ENCODE measurements at places on chromosomes 12 and 14.

DNA sequence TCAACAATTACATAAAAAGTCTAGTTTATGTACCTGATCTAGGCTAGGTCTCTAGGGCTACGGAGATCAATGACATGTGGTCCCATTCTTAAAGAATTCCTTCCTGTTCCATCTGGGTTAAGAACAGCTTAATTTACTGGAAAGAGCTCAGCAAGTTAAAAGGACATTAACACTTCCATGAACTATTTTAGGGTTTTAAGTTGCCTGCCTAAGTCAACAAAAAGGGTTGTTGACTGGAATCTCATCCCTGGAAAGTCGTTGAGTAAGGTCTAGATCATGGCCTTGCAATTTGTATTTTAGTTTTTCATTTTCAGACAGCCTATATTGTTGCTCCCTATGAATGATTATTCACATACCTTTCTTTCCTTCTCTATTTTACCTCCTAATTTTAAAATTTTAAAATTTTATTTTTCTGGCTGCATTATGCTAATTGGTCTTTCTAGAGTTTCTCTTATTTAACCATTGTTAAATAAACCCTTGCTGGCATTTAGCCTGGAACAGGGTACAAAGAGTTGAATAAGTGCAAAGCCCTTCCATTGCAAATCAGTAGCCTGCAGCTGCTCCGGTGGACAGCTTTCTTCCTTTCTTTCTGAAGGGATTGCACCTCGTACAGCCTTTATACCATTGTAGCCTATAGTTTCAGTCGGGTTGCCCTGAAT is 66.3 kb downstream of the VRK1 start:
- no peak overlapping the region for H3K4me3 ChIP-seq
- H3K36me3 ChIP-seq = peaks cover 5% of the 10 kb centered on the region
- DNase-seq = no peak
- H3K4me1 ChIP-seq = no peaks in the 10 kb centered on the region
- no peak overlapping the region for H3K27ac ChIP-seq

GRCh38 chr14:60346706-60347105 is 97.7 kb downstream of the PPM1A start:
- no peaks in the 10 kb centered on the region for H3K27me3 ChIP-seq
- H3K27ac ChIP-seq = no peak overlapping the region

- H3K36me3 ChIP-seq = no peaks in the 10 kb centered on the region
- DNase-seq = no peak
- no peaks in the 10 kb centered on the region for H3K27me3 ChIP-seq
- H3K27ac ChIP-seq = no peak overlapping the region
- no peak overlapping the region for H3K4me3 ChIP-seq
These were observed 139.8 kb downstream of the DACT1 start for GRCh38 chr14:58777541-58777979.

DNA sequence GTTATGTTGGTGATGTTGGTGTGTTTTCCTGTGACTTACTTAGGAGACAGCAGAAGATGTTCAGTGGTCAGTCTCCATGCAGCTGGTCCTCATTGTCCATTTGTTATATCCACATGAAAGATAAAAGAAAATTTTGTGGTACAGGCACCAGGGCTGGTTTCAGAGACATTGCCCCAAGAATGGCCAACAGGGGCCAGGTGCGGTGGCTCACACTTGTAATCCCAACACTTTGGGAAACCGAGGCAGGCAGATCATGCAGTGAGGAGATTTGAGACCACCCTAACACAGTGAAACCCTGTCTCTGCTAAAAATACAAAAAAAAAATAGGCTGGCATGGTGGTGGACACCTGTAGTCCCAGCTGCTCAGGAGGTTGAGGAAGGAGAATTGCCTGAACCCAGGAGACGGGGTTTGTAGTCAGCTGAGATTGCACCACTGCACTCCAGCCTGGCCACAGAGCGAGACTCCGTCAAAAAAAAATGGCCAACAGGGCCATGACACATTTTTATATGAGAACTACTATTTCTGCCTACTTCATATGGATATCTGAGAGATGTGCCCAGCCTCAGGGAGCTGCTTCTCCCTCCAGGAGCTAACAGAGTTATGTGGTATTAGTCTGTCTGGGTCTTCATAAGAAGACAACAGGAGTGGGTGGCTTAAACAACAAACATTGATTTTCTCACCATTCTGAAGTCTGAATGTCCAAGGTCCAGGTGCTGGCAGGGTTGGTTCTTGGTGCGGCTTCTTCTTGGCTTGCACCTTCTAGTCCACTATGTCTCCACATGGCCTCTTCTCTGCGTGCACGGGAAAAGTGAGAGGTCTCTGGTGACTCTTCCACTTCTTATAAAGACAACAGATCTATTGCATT is 821.7 kb downstream of the TMEM121 start:
- no peaks in the 10 kb centered on the region for H3K36me3 ChIP-seq
- H3K4me1 ChIP-seq = no peaks in the 10 kb centered on the region
- H3K27me3 ChIP-seq = no peaks in the 10 kb centered on the region
- no peak for DNase-seq
- no peak overlapping the region for H3K4me3 ChIP-seq

GRCh38 chr12:41264281-41264680 is 76.2 kb downstream of the PDZRN4 start:
- H3K36me3 ChIP-seq = no peaks in the 10 kb centered on the region
- no peaks in the 10 kb centered on the region for H3K27me3 ChIP-seq
- no peak overlapping the region for H3K4me3 ChIP-seq
- no peak for DNase-seq
- H3K4me1 ChIP-seq = no peaks in the 10 kb centered on the region

- H3K27ac ChIP-seq = no peak overlapping the region
- no peak overlapping the region for H3K4me3 ChIP-seq
- H3K27me3 ChIP-seq = no peaks in the 10 kb centered on the region
- H3K4me1 ChIP-seq = no peaks in the 10 kb centered on the region
- H3K36me3 ChIP-seq = no peaks in the 10 kb centered on the region
These were observed 14.3 kb downstream of the SLC17A8 start for GRCh38 chr12:100371146-100371545.

GRCh38 chr12:109446-109845 is 42.9 kb downstream of the IQSEC3 start:
- no peaks in the 10 kb centered on the region for H3K36me3 ChIP-seq
- H3K27me3 ChIP-seq = no peaks in the 10 kb centered on the region
- DNase-seq = no peak

DNA sequence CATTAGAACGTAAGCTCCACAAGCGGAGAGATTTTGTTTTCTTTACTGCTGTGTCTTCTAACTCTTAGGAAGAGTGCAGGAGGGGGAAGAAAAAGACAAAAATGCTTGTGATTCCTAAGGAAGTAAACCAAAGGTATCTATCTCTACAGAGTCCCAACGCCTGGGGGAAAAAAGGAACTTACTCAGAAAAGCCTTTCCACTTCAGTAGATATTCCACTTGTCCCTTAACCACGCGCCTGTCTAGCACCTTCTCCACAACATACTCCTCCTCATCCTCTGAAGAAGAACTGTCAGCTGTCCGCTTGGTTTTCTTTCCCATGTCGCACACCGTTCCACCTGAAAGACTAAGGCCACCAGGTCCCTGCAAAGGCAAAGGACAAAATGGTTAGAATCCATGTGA is 22.6 kb downstream of the CBX5 start:
- no peaks in the 10 kb centered on the region for H3K27me3 ChIP-seq
- H3K4me1 ChIP-seq = peaks cover 16% of the 10 kb centered on the region
- no peak overlapping the region for H3K4me3 ChIP-seq

GRCh38 chr12:112425582-112426382 is 7.0 kb downstream of the PTPN11 start:
- DNase-seq = no peak
- H3K27ac ChIP-seq = no peak overlapping the region
- H3K27me3 ChIP-seq = no peaks in the 10 kb centered on the region
- H3K36me3 ChIP-seq = no peaks in the 10 kb centered on the region

DNA sequence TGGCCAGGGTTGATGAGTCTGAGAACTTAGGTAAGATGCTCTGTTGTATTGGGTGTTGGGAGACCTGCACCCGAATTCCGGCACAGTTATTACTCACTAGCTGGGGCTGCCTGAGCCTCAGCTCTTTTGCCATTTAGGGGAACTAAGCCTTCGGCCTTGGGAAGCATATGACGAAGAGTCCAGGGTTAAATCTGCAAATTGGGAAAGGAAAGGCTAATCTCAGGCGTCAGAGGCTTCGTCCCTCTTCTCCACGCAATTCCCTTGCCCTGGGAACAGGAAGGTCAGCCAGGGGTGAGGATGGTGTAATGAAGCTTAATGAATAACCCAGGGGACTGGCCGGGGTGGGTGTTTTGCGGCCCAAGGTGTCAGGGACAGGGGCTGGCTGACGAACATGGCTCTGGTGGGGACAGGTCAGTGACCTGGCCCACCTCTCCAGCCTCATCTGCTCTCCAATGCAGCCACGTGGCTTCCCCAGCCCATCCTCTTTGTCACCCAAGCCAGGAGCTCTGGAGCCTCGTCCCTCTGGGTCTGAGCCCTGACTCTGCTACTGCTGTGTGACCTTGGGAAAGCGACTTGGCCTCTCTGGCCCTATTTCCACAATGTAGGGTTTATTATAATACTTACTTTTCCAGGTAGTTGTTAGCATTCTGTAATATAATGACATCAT is 3.8 kb upstream of the SDSL start:
- no peak for DNase-seq
- H3K4me1 ChIP-seq = no peaks in the 10 kb centered on the region
- H3K27ac ChIP-seq = no peak overlapping the region

DNA sequence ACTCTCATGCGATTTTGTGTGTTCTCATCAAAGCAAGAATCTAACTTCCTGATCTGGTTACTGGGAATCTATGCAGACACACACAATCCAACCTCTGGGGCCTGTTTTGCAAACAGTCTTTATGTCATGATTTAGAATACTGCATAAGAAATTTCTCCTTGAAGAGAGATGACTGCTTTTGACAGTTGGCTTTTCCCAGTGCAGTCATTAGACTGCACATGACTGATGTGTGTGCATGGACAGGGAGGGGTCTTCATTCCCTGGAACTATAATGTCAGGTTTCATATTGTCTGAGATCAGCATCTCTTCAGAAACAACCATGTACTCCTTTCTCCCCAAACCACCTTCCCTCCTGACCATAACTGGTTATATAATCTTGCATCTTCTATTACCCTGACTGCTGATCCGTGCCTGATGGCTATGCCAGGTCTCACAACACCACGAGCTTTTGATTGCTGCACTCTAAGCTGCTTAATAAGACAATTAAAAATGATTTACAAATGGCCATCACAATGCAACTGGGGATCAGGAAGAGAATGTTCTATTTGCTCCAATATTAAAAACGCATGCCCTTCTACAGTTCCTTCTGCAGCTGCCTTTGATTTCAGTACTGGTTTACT is 995.4 kb downstream of the NRXN3 start:
- H3K27me3 ChIP-seq = no peaks in the 10 kb centered on the region
- H3K27ac ChIP-seq = no peak overlapping the region
- H3K4me1 ChIP-seq = no peaks in the 10 kb centered on the region
- H3K4me3 ChIP-seq = no peak overlapping the region
- no peak for DNase-seq

- peak overlapping the region; percentile 68 for H3K27ac ChIP-seq
- DNase-seq = no peak
- no peaks in the 10 kb centered on the region for H3K27me3 ChIP-seq
- peaks cover 5% of the 10 kb centered on the region for H3K4me1 ChIP-seq
- peaks cover 17% of the 10 kb centered on the region for H3K36me3 ChIP-seq
These were observed 421 bp downstream of the SUOX start for GRCh38 chr12:55997535-55997859.

- no peak overlapping the region for H3K4me3 ChIP-seq
- no peaks in the 10 kb centered on the region for H3K36me3 ChIP-seq
- H3K27me3 ChIP-seq = no peaks in the 10 kb centered on the region
These were observed 148.0 kb upstream of the G2E3 start for GRCh38 chr14:30410986-30411385.

- peak overlapping the region; percentile 80 for H3K27ac ChIP-seq
- DNase-seq = no peak
- peaks cover 24% of the 10 kb centered on the region for H3K4me1 ChIP-seq
- no peaks in the 10 kb centered on the region for H3K27me3 ChIP-seq
These were observed 25.6 kb upstream of the UBC start for GRCh38 chr12:124940143-124940392.

DNA sequence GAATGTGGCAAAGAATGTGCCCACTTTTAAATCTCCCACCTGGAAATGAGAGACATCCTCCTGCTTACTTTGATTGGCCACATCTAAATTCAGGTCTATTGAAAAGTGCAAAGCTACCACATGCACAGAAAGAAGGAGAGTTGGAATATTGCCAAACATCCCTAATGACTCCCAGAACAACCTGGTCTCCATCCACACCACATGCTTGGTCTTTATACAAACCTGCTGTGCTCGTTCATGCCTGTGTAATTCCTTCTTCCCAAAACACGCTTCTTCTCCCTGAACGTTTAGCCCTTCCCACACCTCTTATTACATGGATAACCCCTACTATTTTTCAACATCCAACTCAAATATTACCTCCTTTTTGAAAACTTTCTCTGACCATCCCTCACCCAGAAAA is 66.2 kb upstream of the BCL2L14 start:
- H3K36me3 ChIP-seq = no peaks in the 10 kb centered on the region
- H3K27ac ChIP-seq = no peak overlapping the region
- no peak for DNase-seq
- no peaks in the 10 kb centered on the region for H3K27me3 ChIP-seq
- H3K4me3 ChIP-seq = no peak overlapping the region

GRCh38 chr12:91361864-91362263 is 179.2 kb upstream of the DCN start:
- no peaks in the 10 kb centered on the region for H3K36me3 ChIP-seq
- H3K27ac ChIP-seq = no peak overlapping the region

DNA sequence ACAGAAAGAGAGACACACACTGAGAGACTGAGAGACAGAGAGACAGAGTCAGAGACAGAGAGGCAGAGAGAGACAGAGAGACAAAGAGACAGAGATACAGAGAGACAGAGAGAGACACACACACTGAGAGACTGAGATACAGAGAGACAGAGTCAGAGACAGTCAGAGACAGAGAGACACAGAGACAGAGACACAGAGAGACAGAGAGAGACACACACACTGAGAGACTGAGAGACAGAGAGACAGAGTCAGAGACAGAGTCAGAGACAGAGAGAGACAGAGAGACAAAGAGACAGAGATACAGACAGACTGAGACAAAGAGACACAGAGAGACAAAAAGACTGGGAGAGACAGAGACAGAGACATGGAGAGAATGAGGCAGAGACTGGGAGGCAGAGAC is 90.0 kb downstream of the GALNT9 start:
- DNase-seq = no peak
- no peaks in the 10 kb centered on the region for H3K27me3 ChIP-seq
- no peak overlapping the region for H3K4me3 ChIP-seq
- no peaks in the 10 kb centered on the region for H3K36me3 ChIP-seq
- H3K27ac ChIP-seq = no peak overlapping the region

GRCh38 chr12:9050521-9051157 is 61.3 kb downstream of the KLRG1 start:
- H3K27me3 ChIP-seq = no peaks in the 10 kb centered on the region
- no peak overlapping the region for H3K4me3 ChIP-seq
- DNase-seq = no peak
- no peaks in the 10 kb centered on the region for H3K36me3 ChIP-seq
- H3K4me1 ChIP-seq = peaks cover 17% of the 10 kb centered on the region
- H3K27ac ChIP-seq = no peak overlapping the region

DNA sequence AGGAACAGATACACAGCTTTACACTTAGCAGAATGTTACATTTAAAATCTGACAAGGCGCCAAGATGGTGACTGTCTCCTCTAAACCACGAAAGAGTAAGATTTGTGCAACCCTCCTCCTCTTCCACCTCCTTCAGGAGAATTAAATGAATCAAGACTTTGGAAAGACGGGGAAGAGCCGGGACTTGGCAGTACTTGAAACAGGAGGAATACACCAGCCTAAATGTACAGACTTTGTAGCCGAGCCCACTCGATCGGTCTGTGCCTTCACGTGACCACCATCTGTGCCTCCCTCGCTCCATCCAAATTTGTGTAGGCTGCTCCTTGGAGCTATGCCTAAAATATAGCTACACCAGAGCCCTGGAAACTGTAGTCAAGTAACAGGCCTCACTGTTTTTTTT is 38.3 kb downstream of the SSPN start:
- H3K4me1 ChIP-seq = no peaks in the 10 kb centered on the region
- no peaks in the 10 kb centered on the region for H3K27me3 ChIP-seq
- no peak for DNase-seq
- H3K4me3 ChIP-seq = no peak overlapping the region
- no peaks in the 10 kb centered on the region for H3K36me3 ChIP-seq
- no peak overlapping the region for H3K27ac ChIP-seq

Measured in CD8-positive, alpha-beta memory T cell (primary cell).